AG04450 (cell line): ENCODE measurements at places on chromosomes 6 and 20.

- no peak for DNase-seq
These were observed 370.0 kb upstream of the SPTLC3 start for GRCh38 chr20:12638633-12639312.

DNA sequence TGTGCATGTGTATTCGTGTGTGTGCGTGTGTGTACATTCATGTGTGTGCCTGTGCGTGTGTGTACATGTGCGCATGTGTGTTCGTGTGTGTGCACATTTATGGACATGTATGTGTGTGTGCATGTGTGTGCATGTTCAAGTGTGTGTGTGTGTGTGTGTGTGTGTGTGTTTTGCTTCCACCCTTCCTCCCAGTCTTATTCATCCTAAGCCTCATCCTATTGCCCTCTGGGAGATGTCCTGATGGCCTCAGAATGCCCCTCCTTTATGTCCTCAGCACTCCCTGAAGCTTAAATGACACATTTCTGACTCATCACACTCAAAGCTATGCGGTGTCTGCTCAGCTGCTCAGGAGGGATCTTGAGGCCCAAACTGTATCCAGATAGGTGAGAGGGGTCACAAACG, 76.6 kb upstream of the CCDC167 start:
- DNase-seq = peak; percentile 32

DNA sequence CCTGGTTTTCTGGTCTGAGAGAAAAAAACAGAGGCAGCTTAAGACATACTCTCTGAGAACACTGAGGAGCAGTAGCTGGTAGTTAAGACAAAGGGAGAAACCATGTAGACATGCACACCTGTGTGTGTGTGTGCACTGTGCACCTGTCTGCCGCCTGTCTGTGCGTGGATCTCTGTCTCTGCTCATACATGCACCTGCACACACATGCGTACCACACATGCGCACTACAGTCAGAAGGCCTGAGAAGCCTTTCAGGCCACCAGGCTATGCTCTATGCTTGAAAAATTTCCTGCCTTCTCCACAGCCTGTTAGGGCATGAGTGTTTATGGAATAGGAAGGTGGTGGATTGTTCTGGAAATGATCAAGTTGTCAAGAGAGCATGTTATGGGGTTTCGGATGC, 103.5 kb downstream of the CDH4 start:
- DNase-seq = no peak

DNA sequence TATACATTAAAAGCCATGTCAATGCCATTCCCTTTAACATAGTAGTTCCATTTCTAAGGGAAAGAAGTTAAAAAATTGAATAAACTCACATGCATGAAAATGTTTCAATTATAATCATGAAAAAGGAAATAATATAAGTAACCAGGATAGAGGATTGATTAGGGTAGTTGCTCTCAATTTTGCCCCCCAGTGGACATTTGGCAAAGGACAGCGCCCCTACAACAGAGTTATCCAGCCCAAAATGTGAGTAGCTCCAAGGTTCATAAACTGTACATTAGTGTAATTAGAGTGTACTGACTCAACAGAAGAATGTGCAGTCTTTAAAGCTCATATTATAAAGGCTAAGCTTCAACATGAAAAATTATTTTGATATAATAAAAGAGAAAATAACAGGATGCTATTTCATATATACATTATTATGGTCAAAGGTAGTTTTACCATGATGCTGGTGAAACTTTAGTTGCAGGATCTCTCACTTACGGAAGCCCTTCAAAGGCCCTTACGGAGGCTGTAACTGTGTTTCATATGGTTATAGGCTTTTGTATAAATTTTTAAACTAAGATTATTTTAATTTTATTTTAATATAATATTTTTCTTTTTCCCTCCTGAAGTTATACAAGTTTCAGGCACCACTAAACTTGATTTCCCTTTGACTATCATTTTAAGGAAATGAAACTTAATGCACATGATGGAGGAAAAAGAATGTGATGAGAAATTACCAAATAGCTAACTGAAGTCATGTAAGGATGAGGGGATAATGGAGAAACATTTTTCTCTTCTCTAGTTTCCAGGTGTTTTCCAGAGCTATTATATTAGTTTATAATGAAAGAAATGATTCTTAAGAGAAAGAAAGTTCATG, 403.6 kb downstream of the PLCB1 start:
- DNase-seq = no peak

DNA sequence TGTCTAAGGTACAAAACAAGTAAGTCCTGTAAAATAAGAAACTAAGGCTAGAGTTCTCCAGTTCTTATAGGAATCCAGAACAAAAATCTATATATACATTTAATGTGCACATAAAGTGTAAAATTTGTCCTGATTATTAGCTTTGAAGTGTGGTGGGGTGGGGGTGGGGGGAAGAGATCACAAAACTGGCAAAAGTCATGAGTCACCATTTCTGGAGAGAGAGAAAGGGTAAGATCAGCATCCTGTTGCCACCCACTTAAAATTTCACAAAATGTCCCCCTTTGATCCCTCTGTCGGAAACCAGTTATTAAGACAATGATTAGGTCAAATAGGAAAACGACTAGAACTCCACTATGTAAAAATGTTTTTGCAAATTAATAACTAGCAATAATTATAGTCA, 482.0 kb upstream of the POU3F2 start:
- no peak for DNase-seq

DNA sequence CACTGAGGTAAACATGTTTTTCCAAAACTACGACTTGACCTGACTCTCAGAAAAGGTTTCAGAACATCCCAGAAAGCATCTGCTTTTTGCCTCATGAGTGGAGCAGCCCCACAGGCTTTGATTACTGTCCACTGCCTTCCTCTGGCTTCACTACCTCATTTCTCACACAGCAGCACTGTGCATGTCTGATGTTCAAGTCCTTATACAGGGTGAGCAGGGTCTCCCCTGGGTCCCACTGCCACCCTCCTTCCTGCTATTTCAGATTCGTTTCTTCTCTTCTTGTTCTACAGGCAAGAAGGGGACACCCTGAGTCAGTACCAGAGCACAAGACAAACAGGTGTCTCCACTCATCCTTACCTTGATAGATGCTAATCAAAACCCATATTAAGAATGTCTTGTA, 64.7 kb upstream of the NFATC2 start:
- no peak for DNase-seq
